ENCODE measurements at places on chromosomes 4 and X.

- DNase-seq: no peak
These were observed 136.7 kb downstream of the ARHGAP24 start for GRCh38 chr4:85611661-85612060.

- DNase-seq: no peak
These were observed 4.5 kb upstream of the GBA3 start for GRCh38 chr4:22688236-22688635.

GRCh38 chr4:182141061-182141460 lies 102.1 kb upstream of the TENM3 start:
- DNase-seq: no peak

DNA sequence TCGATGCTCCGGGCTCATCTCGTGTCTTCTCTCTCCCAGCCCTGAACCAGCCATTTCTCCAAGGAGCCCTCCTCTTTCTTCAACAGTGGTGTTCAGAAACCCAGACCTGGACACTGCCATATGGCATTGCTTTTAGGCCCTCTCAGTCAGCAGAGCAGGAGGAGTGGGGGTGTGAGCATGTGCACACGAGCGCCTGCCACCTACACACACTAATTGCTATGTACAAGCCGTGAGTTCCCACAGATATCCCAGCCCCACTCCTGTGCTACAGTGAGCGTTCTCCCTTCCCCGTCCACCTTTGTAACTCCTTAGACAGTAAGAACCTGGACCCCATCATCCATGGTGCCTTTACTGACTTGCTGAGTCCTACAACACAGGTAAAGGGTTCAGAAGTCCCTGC lies 53.8 kb downstream of the TNIP2 start:
- no peak for DNase-seq

GRCh38 chr4:83115000-83115399 lies 471 bp upstream of the PLAC8 start:
- DNase-seq: no peak

- DNase-seq: no peak
These were observed 60.2 kb upstream of the PGAM4 start for GRCh38 chrX:78029663-78030062.

- DNase-seq: no peak
These were observed 32.7 kb upstream of the JADE1 start for GRCh38 chr4:128776794-128777216.

GRCh38 chr4:106495476-106495875 lies 126.9 kb upstream of the GIMD1 start:
- no peak for DNase-seq

- DNase-seq: no peak
These were observed 1039.7 kb downstream of the RAPGEF2 start for GRCh38 chr4:160142579-160142978.

- no peak for DNase-seq
These were observed 19.3 kb downstream of the ARHGEF9 start for GRCh38 chrX:63765712-63766111.

- no peak for DNase-seq
These were observed 317.5 kb downstream of the PPARGC1A start for GRCh38 chr4:23572382-23572781.

DNA sequence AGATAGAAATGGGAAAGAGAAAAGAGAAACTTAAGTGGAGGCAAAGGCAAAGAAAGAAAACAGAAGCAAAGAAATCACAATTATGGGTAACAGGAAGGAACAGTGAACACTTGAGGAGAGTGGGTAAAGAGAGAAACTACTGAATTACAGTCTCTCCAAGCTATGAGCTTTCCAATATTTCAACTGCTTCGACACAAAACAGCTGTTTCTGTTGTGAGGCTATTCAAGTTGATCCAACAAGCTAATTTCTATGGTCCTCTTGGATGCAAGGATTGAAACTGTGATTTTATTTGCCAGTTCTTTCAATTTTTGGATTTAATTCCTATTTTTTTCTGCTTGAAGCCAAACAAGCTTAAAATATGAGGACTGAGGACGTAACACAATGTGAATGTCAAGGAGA lies 80.5 kb upstream of the ADGRA3 start:
- DNase-seq: no peak

- DNase-seq: no peak
These were observed 3.8 kb upstream of the ADH1B start for GRCh38 chr4:99324979-99325378.

DNA sequence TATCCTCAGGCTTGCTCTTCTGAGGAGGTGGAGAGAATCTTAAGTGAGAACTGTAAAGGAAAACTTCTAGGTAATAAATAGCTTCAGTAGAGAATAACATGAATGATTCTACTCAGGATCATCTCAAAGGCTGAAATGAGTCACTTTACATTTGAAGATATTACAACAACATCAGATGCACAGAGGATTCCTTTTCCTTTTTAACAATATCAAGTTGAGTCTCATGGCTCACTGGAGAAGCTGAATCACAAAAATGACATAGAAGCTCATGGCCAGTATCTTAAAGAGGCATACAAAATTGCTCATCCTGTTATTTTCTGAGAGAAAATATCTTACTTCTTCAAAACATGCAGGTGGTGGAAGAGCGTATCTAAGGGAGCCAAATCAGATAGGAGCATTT lies 72.5 kb upstream of the EMCN start:
- DNase-seq: no peak

DNA sequence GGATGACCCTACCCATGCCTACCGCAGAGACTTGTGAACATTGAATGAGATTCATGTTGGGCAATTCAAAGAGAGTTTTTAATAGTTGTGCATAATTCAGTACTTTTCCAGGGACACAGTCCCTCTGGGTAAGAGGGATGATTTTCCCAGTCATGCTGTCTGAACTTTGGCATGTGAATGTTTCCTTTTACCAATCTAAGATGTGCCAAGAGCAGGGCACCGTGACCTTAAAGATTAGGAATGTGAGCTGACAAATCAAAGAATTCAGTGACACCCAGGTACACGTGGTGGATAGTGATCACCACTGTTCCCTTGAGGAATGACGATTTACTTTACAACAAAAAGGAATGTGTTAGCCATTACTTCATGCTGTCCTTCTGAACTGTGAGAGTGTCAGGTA lies 515.6 kb downstream of the PPARGC1A start:
- no peak for DNase-seq

- no peak for DNase-seq
These were observed 840 bp upstream of the RPL34 start for GRCh38 chr4:108619372-108620100.

GRCh38 chr4:1171311-1172227 lies 814 bp downstream of the SPON2 start:
- no peak for DNase-seq

DNA sequence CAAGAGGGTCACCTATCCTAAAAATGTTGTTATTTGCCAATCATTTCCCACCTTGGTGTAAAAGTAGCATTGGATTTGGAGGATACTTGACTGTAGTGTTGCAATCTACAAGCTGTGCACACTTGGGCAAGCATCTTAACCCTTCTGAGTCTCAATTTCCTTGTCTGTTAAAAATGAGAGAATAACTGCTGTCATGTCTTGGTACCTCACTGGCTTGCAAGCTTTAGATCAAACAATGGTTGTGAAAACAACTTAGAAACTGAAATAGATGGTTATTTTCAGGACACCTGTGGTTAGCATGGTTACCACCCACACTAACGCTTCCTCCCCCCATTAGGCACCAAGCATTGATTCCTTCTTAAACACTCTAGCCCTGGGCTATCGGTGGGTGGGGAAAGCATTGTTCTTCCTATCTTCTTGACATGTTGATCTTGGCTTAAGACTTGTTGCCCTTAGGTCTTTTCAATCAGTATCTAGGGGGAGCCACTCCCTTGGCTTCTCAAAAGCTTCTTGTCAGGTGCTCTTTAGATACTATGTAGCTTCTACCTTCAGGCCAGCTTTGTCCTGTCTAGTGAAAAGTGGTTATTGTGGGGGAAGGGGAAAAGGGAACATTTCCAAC lies 10.6 kb upstream of the AMOT start:
- DNase-seq: no peak

DNA sequence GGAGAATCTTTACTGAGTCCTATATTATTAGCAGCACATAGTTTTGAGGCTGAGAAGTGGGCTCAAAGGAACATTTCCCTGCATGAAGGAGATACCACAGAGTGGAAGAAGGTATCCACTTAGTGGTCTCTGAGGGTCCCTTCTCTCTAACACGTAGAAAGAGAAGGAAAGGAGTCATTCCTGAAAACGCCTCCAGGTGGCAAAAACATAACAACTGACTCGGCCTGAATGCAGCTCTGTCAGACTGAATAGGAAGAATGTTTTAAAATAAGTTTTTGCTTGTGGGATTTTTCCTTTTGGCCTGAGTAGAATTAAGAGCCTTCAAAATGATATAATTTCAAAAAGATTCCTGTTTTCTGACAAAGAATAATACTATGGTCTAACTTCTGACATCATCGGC lies 23.3 kb downstream of the RPGR start:
- DNase-seq: no peak

GRCh38 chr4:8646296-8647093 lies 53.9 kb downstream of the CPZ start:
- no peak for DNase-seq

- DNase-seq: no peak
These were observed 58.8 kb downstream of the CLDN34 start for GRCh38 chrX:10025742-10026493.

All from activated CD8-positive, alpha-beta memory T cell treated with anti-CD3 and anti-CD28 coated beads for 48 hours (primary cell).